ENCODE measurements at places on chromosomes 16 and 17.

DNA sequence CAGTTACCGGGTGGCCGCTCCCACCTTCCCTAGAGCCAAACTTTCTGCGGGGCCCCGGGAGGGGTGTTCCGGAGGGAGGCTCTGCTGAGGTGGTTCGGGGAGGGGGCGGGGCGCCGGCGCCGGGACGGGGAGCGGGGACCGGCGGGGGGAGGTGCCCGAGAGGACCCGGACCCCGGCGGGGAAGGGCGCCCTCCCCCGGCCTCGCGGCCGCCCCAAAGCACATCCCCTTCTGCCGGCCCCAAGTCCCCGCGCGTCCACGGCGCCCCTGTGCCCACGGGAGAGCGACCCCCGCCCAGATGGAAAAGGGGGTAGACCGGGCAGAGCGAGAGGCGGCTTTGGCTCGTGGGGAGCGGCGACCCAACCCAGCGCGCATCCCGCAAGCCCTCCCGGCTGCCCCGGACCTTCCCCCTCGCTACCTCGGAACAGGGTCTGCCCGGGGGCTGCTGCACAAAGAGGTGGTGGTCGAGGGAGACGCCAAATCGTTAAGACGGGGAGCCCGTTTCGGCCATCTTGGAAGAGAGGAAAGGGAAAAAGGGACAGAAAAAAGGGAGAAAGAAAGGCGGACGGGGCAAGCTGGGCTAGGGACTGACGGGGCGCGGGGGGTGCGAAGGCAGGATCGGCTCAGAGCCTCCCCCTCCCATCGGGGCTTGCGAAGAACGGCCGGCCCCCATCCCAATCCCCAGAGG is 530 bp downstream of the PCGF2 start:
- no peak for DNase-seq

DNA sequence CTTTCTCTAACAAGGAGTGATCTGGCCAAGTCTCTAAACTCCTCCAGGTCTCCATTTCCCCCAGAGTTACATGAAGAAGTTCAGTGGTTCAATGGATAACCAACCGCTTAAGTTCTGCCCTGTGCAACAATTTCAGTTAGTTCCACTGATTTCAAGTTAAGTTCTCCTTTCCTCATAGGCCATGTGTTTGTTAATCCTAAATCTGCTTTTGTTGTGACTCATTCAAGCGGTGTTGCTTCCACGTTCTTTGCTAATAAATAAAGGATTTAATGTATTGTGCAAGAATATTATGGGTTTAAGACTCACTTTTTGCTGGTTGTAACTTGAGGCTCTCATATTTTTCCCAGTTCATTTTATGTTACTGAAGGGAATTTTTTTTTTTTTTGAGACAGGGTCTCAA is 36.3 kb downstream of the GNA13 start:
- no peak for DNase-seq

DNA sequence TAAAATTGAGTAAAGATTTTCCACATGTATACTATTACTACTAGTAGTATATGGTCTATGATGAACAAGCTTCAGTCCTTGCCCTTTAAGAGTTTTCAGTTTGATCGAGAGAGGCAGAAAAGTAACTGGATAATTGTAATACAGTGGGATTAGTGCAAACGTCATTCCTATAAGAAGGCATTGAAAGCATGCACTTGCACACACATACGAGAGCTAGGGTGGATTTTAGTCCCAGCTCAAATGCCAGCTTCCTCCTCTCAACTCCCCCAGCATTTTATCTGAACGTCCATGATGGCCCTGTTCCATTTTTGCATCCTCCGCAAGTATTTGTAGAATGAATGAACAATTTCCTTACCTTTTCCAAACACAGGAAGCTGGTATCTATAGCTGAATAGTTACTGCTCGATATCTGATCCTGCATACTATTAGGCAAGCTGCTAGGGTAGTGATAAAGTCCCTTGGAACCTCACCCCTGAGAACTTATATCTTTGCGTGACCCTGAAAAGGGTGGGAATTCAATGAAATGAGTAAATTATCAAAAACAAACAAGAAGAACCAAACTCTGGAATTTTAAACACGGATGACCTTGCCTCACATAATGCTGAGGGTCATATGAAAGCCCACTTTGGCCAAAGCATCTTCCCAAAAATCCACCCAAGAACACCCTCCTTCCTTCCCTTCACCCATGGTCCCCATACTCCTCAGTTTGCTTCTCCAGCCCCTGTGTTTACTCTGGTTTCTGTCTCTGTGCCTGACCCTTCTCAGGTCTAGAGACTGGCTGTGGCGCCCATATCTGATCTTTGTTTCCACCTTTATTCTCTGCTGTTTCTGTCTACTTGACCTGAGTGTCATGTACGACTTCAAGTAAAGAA is 60.5 kb downstream of the TMEM100 start:
- no peak for DNase-seq

- DNase-seq, result no peak
Observed at GRCh38 chr16:84609563-84610177, 8.2 kb downstream of the COTL1 start.

GRCh38 chr16:89113661-89114060 is 20.0 kb downstream of the ACSF3 start:
- DNase-seq, result no peak

GRCh38 chr16:11249233-11250061 is 6.6 kb downstream of the SOCS1 start:
- DNase-seq, result no peak

- no peak for DNase-seq
Observed at GRCh38 chr16:7614021-7614795, 281.6 kb downstream of the RBFOX1 start.

DNA sequence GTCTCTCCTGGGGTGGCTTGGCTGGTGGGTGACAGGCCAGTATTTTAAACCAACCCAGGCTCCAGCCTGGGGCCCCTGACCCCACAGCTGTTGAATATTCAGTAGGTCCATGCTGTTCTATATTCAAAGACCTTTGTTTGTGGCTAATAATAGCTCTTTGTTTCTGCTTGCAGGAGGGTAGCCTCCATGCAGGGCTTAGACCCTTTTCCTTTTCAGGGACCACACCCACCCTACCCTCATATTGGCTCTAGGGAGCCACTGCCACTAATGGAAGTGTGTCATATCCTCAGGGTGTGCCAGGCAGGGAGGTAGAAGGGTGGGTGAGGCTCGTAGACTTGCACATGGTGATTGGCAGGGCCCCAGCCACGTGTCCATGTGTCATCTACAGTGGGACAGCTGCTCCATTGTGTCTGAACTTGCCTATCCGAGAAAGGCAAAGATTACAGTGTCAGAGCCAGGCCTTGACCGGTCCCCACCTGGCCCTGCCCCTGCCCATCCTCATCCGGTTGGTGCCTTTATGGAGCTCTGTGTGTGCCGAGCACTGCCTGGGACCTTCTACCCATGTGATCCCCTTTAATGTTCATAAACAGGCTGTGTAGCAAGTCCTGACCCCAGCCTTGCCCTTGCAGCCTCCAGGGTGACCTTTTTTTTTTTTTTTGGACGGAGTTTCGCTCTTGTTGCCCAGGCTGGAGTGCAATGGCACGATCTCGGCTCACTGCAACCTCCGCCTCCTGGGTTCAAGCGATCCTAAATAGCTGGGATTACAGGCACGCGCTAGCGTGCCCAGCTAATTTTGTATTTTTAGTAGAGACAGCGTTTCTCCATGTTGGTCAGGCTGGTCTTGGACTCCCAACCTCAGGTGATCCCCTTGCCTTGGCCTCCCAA is 22.1 kb downstream of the TMC7 start:
- DNase-seq, result no peak

DNA sequence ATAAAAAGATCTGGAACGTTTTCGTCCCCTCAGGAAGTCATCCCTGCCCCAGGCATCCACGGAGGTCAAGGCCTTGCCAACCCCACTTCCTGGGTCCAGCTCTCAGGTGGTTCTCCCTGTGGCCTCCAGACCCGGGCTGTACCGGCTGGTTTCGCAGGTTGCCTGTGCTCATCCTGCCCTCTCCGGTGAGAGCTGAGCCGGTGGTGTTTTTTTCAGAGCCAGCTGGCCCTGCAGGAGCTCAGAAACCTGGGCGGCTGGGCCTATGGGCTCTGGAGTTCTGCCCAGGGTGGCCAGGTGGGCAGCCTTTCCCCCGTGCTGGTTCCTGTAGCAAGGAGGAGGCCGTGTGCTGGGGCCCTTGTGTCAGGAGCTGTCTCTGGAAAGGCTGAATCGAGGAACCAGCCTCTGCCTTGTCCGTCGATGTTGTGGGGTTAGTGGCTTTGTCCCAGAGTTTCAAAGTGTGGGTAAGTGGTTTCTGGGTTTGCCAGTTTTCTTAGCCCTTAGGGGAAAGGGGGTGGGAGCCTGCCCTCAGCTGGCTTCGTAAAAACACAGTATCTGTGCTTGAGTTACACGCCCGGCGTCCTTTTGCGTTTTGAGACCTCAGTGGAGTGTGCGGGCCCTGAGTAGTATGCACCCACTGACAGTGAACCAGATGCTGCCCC is 23.6 kb downstream of the C16orf90 start:
- no peak for DNase-seq

DNA sequence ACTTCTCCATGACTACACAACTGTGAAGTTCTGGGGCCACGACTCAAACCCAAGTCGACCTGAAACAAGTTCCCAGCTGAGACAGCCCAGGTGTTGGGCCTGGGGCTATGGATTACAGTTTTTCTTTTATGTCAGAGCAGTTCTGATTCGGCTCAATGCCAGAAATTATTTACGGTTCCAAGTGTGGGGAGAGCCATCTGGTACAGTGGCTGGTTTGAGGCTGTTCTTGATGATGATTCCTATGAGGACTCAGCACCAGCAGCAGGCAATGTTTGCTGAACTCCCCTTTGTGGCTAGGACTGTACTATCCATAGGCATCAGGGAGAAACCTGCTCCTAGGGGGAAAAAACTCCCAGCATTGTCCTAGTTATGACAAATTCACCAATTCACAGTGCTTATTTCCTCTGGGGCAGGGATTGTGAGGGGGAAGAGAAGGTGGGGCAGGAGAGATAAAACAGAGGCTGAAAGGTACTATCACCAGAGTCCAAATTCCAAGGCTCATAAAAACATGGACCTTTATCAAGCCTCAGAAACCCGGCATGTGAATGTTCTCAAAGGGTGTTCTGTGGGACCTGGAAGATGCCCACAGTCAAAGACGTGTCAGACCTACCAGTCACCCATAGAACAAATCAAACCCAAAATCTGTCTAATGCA is 18.2 kb upstream of the CMTM4 start:
- no peak for DNase-seq

- DNase-seq, result no peak
Observed at GRCh38 chr16:620700-621525, 9.9 kb upstream of the WFIKKN1 start.

DNA sequence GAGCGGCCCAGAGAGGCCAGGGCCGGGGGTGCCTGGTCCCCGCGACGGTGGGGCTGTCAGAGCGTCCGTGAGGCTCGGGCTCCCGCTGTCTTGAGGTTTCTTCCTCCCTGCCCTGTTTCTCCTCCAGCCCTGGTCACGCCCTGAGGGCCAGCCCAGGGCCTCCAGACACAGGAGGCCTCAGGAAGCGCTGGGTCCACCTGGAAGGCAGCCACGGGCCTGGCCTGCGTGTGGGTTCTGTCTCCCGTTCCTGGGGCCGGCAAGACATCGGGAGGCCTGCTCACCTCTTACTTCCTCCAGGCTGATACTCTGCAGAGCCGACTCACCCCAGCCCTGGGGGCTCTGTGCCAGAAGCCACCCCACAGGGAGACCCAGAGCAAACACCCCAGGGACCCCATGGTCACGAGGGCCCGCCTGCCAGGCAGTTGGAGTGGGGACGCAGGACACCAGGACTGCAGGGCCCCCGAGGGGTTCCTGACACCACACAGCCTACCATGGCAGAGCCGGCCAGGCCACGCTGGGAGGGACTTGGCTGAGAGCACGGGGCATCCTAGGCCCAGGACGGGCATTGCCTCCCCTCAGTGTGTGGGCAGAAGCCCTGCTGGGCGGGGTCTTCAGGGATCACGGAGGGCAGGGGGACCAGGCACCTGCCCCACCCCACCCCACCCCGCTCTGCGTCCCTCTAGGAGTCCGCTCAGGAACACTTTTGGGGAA is 18.9 kb upstream of the CACNA1H start:
- DNase-seq, result no peak

DNA sequence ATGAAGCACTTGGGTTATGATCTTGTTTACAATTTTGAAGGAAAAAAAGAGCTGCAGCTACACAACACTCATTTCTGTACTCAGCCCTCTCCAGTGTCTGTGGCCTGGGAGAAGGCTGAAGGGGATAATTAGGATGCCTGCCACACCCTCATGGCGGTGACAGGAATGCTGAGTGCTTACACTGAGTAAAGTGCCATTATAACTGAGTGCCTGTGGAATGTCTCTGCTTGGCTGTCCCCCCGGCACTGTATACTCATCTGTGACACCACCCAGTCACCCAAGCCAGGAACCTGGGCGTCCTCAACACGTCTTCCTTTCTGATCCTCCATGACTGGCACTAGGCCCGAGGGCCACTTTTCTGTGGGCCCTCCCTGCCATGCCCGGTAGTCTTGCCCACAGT is 3.5 kb upstream of the MRPL38 start:
- no peak for DNase-seq

DNA sequence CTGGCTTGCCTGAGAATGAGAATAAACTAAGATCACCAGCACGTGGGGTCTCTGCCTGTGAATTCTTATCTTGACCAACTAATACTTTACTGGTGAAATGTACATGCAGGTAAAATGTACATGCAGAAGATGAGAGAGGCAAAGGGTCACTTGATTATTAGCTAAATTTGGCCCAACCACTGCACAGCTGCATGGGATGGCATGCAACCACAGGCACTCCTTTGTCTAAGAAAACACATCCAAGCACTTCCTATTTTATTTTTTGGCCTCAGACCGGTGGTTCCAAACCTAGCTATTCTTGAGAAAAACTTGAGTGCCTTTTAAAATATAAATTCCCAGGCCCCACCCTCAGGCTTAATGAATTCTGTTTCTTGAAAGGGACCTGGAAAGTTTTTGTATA is 77.9 kb downstream of the SYCE1L start:
- DNase-seq, result no peak

DNA sequence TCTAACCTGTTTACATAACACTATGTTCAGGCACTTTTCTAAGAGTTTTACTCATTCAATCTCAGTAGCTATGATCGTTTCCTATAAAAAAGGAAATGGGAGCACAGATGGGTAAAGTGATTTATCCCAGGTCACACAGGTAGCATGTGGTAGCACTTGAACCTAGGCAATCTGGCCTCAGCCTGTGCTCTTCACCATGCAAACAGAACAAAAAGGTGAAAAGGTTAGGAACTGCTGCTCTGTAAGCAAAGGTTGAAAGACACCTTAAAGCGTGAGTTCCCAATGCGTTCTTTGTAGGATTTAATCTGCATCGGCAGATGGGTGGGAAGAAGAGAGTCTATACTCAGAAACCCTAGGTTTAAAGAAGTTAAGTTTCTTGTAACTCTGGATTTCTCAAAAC is 14.9 kb upstream of the KLHL11 start:
- DNase-seq, result no peak

Measured in T follicular helper cell (primary cell).